ENCODE measurements at places on chromosomes 2 and 18.

GRCh38 chr18:45571714-45572113, 43.6 kb upstream of the SLC14A2 start:
- DNase-seq, result no peak

DNA sequence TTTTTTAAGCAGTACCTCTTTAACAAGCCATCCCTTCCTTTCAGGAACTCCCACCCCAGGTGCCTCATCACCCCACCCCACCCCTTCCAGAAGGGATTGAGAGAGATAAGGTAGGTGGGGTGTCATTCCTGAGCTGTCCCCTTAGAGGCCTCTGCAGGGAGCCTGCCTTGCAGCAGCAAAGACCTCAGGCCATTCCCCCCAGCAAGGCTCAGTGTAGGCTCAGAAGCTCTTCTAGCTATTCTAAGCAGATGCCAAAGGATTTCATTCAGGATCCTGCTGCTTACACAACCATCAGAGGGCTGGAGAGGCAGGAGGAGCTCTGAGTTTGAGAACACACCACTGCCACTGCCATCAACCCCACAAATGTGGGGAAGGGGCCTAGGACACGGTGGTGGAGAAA, 5.8 kb upstream of the FIGLA start:
- no peak for DNase-seq

DNA sequence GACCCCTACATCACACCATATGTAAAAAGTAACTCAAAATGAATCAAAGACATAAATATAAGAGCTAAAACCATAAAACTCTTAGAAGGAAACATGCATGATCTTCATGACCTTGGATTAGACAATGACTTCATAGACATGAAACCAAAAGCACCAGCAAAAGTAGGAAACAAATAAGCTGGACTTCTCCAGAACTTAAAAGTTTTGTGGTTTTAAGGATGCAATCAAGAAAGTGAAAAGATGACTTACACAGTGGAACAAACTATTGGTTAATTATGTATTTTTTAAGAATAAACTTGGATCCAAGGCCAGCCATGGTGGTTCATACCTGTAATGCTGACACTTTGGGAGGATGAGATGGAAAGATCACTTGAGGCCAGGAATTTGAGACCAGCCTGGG, 150.2 kb downstream of the GALNT1 start:
- DNase-seq, result no peak

DNA sequence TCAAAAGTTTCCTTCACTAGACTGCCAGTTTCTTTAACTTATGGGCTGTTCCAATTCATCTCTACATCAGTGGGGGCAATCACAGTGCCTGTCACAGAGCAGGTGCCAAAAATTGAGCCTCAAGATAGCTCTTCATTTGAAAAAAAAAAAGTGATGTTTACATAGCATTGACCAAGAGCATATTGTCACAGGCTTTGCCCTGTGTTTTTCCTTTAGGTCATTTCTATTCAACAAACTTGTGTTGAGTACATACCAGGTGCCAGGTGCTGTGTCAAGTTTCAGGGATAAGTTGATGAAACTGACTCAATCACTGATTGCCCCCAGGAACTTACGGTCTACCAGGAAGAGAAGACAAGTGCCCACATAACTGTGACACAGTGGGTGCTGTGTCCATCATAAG, 22.2 kb upstream of the NT5C1B start:
- no peak for DNase-seq

DNA sequence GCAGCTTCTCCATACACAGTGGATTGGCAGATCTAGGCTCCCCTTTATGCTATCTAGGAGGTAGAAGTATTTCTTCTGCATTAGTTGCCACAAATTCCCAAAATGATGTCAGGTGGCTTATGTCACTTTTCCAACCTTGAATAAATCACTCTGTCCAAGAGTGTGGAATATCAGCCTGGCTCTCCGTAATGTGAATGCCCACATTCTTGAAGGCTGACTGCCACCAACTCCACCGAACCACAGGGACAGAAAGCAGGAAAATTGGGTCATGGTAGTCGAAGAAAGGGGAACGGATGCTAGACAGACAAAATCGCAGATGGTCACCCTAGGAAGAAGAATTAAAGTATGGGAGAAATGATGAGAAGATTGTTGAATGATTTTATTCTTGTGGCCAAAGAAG, 624.9 kb upstream of the CDH2 start:
- DNase-seq, result no peak

- DNase-seq, result no peak
Measured at GRCh38 chr18:28080876-28081300, 96.0 kb downstream of the CDH2 start.

- no peak for DNase-seq
Measured at GRCh38 chr2:207938886-207939285, 86.4 kb downstream of the PLEKHM3 start.

DNA sequence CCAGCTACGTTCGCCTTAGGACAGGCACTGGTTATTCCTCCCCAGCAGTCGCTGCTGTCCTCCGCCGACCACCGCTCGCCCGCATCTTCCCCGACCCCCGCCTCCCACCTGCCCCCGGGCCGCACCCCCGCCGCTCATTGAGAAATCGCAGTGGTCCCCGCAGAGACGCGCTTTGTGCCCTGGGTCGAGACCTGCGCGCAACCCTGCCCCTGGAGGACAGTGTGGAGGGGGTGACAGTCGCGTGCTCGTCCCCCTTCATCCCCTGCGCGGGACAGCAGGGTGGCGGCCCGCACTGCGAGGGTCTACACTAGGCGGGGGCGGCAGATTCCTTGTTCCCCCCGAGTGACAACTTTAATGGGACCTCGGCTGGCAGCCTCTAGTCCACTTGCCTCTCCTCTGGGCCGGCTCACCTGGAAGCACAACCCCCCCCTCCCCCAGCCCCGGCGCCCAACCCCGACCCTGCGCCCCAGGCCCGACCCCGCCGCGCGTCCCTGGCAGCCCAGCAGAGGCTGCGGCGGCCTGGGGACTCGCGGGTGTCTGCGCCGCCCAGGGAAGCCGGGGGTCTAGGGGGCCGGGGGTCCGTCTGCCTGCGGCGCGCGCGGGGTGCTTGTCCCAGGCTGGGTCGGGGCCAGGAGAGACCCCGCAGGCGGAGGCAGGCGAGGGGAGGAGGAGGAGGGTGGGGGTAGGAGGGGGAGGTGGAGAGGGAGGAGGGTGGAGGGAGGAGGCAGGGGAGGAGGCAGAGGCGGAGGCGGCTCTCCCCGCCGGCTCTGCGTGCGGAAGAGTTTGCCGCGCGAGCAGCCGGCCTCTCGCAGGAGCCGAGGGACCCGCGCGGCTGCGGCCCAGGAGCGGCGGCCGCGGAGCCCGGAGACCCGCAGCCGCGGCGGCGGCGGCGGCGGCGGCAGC, at the start of gene NPAS2:
TSS of gene NPAS2 (plus strand) at position 770 of the 903 bp plus-strand sequence. CDS start 84,616 bp downstream, outside the sequence.
- DNase-seq, result no peak

GRCh38 chr2:190887089-190887488, 6.5 kb downstream of the GLS start:
- DNase-seq, result no peak

GRCh38 chr2:27647289-27647688, 16.1 kb downstream of the SUPT7L start:
- no peak for DNase-seq

DNA sequence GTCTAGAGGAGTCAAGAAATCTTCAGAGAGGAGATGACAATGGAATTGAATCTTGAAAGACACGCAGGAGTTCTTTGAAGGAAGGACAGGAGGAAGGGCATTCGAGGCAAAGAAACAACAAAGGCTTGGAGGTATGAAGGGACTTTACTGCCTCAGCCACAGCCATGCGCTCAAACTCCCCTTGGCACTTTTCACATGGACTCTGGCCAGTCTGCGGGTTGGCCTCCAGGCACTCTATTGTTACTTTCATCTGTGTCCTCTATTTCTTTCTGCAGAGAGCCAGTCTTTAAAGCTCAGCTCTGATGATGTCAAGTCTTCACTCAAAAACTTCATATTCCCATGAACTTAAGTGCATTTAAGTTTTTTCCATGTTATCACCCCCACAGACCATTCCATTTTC, 95.4 kb downstream of the ZAP70 start:
- no peak for DNase-seq

GRCh38 chr2:36520431-36520830, 77.5 kb downstream of the FEZ2 start:
- no peak for DNase-seq

- no peak for DNase-seq
Measured at GRCh38 chr2:64905338-64906024, 83.7 kb upstream of the SLC1A4 start.

GRCh38 chr2:177816766-177817165, 255.8 kb downstream of the PDE11A start:
- no peak for DNase-seq

- no peak for DNase-seq
Measured at GRCh38 chr2:203594541-203594940, 59.4 kb upstream of the RAPH1 start.

- DNase-seq, result no peak
Measured at GRCh38 chr2:181955010-181955409, 30.6 kb upstream of the PPP1R1C start.

DNA sequence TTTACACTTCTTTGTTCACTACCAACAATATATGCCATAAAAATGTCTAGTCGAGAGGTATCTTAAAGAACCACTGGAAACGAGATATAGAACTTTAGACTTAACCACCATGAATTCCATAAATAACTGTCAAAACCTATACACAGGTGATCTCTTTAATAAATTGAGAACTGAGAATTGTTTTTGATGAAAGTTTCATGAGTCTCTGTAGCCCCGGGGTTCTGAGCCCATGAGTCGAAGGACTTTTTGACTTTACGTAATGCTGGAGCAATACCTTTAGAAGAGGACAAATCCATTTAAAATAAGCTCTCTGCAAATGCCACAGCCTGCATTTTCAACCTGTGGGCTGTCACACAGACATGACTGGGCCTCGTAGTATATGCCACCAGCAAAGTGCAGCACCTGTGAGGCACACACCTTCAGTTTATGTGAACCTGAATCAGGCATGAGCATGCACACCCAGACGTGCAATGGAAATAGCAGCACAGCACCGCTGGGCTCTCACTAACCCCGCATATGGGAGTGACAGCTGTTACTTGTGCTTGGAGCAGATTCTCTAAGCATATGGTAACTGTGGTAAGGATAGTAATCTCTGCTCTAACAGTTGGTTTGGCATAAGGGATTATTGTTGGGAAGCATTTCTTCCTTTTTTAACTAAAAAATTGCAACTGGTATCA, 383.2 kb downstream of the SOCS6 start:
- no peak for DNase-seq

- DNase-seq, result no peak
Measured at GRCh38 chr2:42087857-42088195, 40.0 kb downstream of the PKDCC start.

- DNase-seq, result no peak
Measured at GRCh38 chr2:233140978-233141377, 80.8 kb downstream of the INPP5D start.

DNA sequence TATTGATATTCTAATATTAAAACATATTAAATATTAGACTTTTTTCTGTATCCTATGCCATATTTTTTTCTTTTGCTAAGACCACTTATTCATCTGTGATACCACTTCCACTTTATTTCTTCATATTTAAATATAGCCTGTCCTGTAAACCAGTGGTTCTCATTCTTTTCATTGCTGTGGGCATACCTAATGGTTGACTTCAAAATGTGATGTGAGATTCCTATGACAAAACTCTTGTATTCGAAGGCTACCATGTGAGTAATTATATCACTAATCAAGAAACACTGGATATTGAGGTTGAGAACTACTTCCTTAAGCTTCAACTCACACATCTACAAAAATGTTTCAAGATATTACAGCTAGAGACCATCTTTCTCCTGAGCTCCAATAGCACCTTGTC, 3.6 kb downstream of the SCRN3 start:
- no peak for DNase-seq

GRCh38 chr2:120398051-120398995, 52.4 kb downstream of the INHBB start:
- DNase-seq, result no peak

GRCh38 chr2:215979620-215980019, 33.7 kb downstream of the MREG start:
- no peak for DNase-seq

- no peak for DNase-seq
Measured at GRCh38 chr2:85915606-85916303, 27.0 kb upstream of the ST3GAL5 start.

GRCh38 chr2:11681722-11682589, 12.0 kb upstream of the NTSR2 start:
- DNase-seq, result no peak

GRCh38 chr18:23380001-23380550, 73.0 kb upstream of the RIOK3 start:
- DNase-seq, result no peak

DNA sequence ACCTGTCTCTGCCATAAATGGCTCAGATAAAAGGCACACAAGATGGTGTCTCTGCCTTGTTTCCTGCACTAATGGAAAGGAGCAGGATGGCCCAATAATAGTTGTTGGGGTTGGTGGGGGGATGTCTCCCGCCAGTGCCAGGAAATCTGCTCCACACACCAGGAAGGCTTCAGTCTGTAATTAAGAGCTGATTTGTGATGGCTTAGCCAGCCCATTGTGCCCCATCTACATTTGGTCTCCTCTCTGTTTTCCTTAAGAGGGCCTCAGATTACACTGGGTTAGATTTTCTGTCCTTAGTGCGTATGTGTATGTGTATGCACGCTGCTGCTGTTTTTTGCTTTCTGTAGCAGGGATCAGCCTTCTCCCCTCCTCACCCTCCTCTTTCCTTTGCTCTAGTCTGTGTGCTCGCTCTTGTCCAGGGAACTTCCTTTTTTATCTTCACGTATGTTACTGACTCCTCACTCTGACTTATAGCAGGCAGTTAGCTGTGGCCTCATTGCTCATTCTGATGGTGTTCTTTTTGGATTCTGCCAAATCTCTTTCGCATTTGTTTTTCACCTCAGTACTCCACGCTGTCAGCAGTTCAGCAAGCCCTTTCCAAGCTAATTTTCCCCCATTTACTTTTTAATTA, 33.4 kb upstream of the MGAT5 start:
- no peak for DNase-seq

DNA sequence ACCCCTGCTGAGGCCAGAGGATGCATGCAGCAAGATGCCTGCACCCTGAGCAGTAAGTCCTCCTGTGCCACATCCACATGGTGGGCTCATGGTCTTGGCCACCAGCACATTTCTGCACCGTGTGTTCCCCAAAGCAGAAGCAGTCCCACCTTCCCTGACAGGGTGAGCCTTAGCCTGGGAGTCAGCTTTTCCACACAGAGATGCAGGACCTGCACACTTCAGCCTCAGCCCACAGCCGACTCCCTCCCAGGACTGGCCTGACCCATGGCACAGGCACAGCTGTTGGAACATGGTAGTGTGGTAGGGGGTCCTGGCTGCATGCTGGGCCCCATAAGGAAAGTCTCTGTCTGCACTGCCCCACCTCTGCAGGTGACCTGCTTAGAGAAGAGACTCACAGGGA, 5.0 kb downstream of the SNED1 start:
- DNase-seq, result no peak

All from stimulated activated CD8-positive, alpha-beta memory T cell treated with anti-CD3 and anti-CD28 coated beads, Interleukin-2, amount 100 ng/mL, for 1 hour (primary cell).